A549 treated with GW870086 at 1 μM for 4 hours (cell line): ENCODE measurements at places on chromosomes 7 and 10. TPM values are rescaled to one million over a fixed set of nuclear protein-coding genes. Genes with fewer than 3 reads are reported as not detected.

UCMA gene
- not detected in 5 replicates for total RNA-seq

LIPN gene
- not detected in 5 replicates for total RNA-seq

SYT15 gene
- total RNA-seq, result 1.6 to 3.3 TPM (median 2.7 TPM) in 5 replicates

UTF1 gene
- total RNA-seq, result 0.12 TPM in 1 of 5 replicates, not detected in the others

FXYD4 gene
- total RNA-seq, result not detected in 5 replicates

ADAMTS14 gene
- total RNA-seq, result 0.07 to 0.14 TPM (median 0.12 TPM) in 4 of 5 replicates, not detected in the other

CNNM1 gene
- 24.0 to 32.5 TPM (median 30.1 TPM) in 5 replicates for total RNA-seq

INHBA gene
- total RNA-seq, result 0.11 to 0.73 TPM (median 0.52 TPM) in 5 replicates

COL26A1 gene
- 0.36 to 0.83 TPM (median 0.60 TPM) in 5 replicates for total RNA-seq

AKR1C8 gene
- total RNA-seq, result 0.14 to 0.31 TPM (median 0.17 TPM) in 4 of 5 replicates, not detected in the other

GRM3 gene
- not detected in 5 replicates for total RNA-seq

KIAA1549 gene
- 4.9 to 6.8 TPM (median 6.2 TPM) in 5 replicates for total RNA-seq
